Activated CD8-positive, alpha-beta memory T cell treated with anti-CD3 and anti-CD28 coated beads for 4 hours (primary cell): ENCODE measurements at places on chromosomes 3 and 15.

DNA sequence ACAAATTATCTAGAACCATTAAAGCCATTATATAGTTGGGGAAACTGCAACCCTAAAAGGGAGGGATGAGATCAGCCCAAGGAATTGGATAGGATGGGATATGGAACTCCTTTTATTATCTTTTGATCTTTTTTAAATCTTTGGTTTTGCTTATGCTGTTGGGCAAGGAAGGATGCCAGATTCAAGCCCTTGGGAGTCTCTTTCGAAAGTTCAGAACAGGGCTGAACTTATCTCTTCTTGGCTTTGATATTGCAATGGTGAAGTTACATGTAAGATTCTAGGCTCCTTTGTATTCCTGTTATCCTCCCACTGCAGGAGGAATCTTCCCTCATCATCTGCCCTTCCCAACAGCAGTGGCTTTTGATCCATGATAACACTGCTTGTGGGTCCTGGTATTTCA, 10.0 kb upstream of the SLC22A13 start:
- no peak for DNase-seq

GRCh38 chr3:10137178-10137577, 4.4 kb upstream of the VHL start:
- no peak for DNase-seq

GRCh38 chr15:75861750-75862402, 18.6 kb downstream of the UBE2Q2 start:
- DNase-seq: no peak

DNA sequence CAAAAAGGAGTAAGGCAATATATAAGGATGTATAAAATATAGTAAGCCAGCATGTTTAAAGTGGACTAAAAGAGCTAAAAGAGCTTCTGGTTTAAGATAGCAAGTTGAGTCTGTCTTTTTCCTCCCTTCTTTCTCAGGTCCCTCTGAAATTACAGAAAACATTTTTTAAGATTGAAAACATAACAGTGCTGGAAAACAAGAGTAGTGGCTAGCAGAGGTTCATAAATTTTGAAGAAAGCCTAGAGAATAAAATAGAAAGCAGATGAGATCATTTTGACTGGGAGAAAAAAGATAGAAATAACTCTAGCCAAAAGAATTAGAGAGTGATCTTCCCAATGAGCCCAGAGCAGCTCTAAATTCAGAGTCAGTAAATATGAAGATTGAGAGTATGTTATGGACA, 41.9 kb downstream of the ATP8B4 start:
- no peak for DNase-seq

DNA sequence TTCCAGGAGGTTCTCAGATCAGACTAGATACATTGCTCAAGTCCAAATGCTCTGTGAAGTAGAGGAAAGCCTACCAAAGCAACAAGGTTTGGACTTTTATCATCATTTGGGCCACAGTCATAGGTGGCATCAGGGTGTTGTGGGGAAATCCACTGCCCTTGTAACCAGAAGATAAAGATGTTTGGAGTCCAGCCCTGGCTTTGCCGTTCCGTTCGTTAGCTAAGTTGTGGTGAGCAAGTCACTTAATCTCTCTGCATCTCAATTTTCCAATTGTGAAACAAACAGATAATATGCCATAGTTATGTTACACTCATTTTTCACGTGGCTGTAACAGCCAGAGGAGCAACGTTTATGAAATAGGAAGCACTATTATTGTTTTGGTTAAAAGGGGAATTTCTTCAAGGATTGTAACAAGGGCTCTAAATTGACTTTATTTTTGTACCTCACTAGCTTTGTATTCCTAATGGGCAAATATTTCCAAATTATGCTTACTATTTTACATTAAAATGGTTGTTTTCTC, 125.6 kb downstream of the CD47 start:
- no peak for DNase-seq

GRCh38 chr3:167084545-167084944, 295.6 kb downstream of the ZBBX start:
- no peak for DNase-seq

GRCh38 chr3:167346171-167346570, 33.9 kb downstream of the ZBBX start:
- no peak for DNase-seq

DNA sequence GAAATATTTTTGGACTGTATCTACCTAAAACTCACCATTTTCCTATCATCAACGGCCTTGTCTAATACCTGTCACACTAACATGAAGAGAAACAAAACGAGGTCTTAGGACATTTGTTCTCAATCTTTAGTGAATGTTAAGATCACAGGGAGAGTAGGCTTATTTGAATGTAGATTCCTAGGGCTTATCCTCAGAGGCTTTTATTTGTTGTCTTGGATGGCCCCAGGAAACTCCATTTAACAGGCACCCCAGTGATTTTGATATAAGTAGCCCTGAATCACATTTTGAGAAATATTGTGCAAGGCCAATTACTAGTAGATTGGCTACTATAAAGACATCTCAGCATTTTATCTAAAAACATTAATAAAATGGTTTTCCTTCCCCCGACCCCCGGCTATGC, 367.4 kb downstream of the GAP43 start:
- no peak for DNase-seq

GRCh38 chr3:27311400-27311799, 57.8 kb downstream of the NEK10 start:
- no peak for DNase-seq
